ENCODE measurements at places on chromosomes 7 and 10.
A peak's percentile ranks its signal among the peaks of the same experiment; 100 is the strongest.

- DNase-seq = peak; percentile 69
Observed at GRCh38 chr10:47047577-47048525, 136.6 kb downstream of the PTPN20 start.

DNA sequence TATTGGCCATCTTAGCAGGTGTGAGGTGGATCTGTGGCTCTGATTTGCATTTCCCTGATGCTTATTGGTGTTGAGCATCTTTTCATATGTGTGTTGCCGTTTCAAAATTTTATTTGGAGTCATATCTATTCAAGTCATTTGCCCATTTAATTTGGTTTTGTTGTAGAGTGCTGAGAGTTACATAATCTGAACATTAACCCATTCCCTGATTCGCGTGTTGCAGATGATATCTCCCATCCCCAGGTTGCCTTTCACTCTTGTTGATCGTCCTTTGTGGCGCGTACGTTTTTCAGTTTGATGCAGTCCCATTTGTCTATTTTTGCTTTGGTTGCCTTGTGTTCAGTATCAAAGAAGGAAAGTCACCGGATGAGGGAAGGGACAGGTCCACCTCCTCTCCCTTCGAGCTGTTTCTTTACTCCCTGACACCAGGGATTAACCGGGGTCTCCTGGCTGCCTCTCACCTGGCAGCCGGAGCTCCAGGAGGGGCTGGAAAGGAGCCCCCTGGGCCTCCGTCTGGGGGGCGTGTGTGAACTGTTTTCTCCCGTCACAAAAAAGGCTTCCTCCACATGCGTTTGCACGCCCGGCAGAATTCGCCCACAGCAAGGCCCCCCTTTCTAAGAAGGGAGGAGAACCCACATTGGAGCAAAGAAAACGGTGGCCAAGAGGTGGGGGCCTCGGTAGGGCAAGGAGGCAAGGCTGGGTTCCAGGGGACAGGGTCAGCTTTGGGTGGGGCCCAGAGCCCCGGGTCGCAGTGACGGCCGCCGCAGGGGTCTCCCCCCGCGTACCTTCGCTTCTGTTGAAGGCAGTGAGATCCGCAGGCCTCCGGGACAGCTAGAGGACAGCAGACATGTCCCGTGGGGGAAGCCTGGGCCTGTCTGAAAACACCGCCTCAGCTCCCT lies 8.3 kb downstream of the MNX1 start:
- no peak for DNase-seq

GRCh38 chr7:50954716-50955115 lies 172.0 kb upstream of the GRB10 start:
- no peak for DNase-seq

DNA sequence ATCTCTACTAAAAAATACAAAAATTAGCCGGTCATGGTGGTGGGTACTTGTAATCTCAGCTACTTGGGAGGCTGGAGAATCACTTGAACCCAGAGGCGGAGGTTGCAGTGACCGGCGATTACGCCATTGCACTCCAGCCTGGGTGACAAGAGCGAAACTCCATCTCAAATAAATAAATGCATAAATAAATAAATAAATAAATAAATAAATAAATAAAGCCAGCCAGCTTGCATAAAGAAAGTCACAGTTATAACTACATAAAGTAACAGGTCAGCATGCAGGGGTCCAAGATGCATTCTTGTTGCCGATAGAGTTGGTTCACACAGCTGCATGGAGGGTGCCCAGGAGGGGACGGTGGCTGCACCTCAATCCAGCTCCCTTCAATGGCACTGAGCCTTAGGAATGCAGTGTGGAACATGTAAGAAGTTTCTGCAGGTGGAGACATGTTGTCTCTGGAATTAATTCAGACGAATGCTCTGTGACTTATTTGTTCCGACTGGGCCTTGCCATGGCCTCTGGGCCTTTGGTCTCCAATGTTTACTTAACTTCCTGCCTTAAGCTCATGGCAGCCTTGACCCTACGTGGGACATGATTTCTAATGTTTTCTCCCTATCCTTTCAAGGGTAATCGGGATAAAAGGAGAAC lies 159.6 kb upstream of the PRKCQ start:
- no peak for DNase-seq

- no peak for DNase-seq
Observed at GRCh38 chr10:69709366-69709941, 79.4 kb downstream of the FAM241B start.

DNA sequence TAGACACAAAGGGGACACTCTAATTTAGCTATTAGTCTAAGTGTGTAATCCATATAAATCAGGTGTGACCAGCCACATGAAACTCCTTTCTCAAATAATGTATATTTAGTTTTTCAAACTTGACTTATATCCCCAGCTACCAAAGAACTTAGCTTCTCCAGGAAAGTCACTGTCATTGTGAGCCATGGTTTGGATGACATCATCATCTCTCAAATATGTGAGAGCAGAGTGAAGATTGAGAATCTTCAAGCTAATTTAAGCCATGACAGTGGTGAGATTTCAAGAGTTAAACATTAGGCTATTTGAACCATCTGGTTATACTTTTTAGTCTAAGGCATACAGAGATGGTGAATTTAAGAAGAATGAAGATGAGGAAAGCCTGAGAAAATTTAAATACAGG lies 1165.6 kb downstream of the CNTNAP2 start:
- no peak for DNase-seq

DNA sequence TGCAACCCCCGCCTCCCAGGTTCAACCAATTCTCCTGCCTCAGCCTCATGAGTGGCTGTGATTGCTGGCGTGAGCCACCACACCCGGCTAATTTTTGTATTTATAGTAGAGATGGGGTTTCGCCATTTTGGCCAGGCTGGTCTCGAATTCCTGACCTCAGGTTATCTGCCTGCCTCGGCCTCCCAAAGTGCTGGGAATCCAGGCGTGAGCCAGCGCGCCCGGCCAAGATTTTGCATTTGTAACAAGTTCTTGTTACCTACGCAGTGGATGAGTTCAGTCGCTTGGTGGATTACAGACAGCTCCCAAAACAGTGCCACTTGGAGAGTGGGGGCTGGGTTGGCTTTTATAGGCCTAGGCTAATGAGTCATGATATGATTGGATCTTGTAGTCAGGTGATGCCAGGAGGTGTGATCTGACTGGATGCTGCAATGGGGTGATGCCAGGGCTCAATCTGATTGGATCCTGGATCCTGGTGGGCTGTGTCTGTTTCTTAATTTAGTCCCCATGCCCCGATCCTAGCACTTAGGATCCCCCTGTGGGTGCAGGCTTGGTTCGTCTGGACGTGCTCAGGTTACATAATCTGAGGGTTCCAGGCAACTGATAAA lies 20.3 kb downstream of the SBDS start:
- no peak for DNase-seq

- no peak for DNase-seq
Observed at GRCh38 chr10:78165617-78166016, 132.0 kb downstream of the RPS24 start.

- DNase-seq = no peak
Observed at GRCh38 chr7:132677918-132678317, 101.6 kb upstream of the PLXNA4 start.

DNA sequence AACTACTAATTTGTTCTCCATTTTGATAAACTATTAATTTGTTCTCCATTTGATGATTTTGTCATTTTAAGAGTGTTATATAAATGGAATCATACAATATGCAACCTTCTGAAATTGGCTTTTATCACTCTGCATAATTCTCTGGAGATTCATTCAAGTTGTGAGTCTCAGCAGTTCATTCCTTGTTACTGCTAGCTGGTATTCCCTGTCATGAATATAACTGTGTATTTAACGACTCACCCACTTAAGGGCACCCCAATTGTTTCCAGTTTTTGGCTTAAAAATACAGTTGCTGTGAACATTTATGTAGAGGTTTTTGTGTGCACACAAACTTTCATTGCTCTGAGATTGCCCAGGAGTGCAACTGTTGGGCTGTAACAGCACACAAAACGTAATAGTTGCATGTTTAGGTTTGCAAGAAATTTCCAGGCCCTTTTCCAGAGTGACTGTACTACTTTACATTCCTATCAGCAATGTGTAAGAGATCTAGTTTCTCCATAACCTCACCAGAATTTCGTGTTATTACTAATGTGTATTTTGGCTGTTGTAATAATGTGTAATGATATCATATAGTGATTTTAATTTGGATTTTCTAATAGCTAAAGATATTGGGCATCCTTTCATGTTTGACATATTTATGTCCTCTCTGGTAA lies 153.2 kb upstream of the ADCY1 start:
- DNase-seq = no peak

DNA sequence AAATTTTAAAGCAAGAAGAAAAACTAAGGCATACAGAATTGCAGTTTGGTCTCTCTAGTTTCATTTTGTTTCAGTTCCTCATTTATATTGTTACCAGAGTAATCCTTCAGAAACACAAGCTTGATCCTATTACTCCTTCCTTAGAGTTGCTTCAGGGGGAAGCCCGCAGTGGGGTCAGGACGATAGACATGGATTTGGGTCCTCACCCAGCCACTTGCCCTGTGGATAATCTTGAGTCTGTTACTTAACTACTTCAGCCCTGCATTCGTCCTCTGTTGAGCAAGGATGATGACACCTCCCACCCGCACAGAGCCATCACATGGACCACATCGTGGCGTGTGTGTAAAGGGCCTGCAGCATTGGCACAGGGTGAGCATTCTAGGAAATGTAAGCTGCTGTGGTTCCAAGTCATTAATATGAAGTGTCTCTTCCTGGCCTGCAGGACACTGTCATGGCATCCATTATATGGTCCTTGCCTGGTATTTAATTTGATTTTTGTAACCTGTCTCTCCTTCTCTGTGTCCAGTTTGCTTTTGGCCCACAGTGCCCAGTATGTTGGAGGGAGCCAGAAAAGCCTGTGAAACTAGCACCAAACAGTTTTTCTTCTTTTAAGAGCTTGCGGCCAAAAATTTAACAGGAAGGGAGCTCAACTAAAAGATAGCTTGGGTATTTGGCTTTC lies 111.2 kb downstream of the EEPD1 start:
- no peak for DNase-seq

DNA sequence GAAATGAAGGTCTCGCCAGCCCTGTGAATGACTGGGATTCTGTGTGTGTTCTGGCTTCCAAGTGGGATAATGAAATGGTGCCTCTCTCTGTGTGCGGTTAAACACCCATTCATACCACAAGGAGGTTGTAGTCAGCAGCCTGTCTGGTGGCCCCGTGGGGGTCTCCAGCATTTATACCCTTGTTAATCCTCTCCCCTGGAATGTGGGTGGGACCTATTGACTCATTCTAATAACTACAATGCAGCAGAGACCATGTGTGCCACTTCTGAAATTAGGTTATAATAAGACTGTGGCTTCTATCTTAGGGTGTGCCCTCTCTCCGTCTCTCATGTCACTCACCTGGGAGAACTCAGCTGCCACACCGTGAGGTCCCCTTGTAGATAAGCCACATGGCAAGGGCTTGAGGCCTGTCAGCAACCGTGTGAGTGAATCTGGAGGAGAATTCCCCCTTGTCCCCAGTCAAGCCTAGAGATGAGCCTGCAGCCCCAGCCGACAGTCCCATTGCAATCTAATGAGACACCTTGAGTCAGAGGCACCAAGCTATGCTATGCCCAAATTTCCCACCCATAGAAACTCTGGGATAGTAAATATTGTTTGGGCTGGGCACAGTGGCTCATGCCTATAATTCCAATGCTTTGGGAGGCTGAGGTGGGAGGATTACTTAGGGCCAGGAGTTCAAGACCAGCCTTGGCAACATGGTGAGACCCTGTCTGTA lies 106.8 kb downstream of the GALNT17 start:
- no peak for DNase-seq

- no peak for DNase-seq
Observed at GRCh38 chr7:69531050-69531449, 67.2 kb upstream of the AUTS2 start.

DNA sequence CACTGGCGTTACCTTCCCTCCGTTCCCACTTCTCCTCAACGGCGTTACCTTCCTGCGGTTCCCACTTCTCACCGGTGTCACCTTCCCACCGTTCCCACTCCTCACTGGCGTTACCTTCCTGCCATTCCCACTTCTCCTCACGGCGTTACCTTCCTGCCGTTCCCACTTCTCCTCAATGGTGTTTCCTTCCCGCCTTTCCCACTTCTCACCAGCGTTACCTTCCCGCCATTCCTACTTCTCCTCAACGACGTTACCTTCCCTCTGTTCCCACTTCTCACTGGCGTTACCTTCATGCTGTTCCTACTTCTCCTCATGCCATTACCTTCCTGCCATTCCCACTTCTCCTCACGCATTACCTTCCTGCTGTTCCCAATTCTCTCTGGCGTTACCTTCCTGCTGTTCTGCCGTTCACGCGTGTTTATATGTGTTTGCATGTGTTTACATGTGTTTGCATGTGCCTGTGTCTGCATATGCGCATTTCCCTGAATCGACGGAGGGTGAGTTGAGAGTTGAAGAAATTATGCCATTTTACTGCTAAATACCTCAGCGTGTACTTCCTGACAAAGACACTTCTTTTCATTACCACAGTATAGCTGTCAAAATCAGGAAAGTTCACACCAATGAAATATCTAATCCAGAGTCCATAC lies 23.2 kb upstream of the CFAP46 start:
- no peak for DNase-seq
